NCI-H460 (cell line): ENCODE measurements at places on chromosomes 11 and 22. TPM values are rescaled to one million over a fixed set of nuclear protein-coding genes. Genes with fewer than 3 reads are reported as not detected.

FLRT1 gene
- total RNA-seq = 2.7 and 3.0 TPM in 2 replicates

RNF26 gene
- 6.1 and 7.7 TPM in 2 replicates for total RNA-seq

PRR5L gene
- total RNA-seq = 50.0 and 54.0 TPM in 2 replicates

KRTAP5-10 gene
- total RNA-seq = not detected in 2 replicates

- DNase-seq = no peak
Measured at GRCh38 chr22:19526702-19527111, 2.5 kb upstream of the CLDN5 start.

GRCh38 chr11:85355921-85356320 is 271.2 kb downstream of the DLG2 start:
- DNase-seq = no peak

DNA sequence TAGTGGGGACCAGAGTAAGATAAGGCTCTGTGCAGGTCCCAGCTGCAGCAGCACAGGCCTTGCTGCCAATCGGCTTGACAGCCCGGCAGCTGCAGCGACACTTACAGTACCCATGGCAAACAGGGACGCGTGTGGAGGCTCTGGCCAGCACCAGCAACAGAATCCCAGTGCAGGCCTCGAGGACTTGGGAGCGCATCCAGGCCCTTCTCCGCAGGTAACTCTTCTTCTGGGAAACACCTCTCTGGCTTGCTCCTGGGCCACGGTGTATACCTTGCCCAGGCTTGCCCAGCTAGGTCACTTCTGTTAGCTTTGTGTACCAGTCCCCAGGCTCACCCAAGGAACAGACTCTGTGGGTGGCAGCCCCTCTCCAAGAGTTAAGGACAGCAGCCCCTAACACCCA is 126.7 kb downstream of the CTTN start:
- DNase-seq = no peak

GRCh38 chr11:105524286-105524685 is 85.6 kb upstream of the GRIA4 start:
- no peak for DNase-seq

DNA sequence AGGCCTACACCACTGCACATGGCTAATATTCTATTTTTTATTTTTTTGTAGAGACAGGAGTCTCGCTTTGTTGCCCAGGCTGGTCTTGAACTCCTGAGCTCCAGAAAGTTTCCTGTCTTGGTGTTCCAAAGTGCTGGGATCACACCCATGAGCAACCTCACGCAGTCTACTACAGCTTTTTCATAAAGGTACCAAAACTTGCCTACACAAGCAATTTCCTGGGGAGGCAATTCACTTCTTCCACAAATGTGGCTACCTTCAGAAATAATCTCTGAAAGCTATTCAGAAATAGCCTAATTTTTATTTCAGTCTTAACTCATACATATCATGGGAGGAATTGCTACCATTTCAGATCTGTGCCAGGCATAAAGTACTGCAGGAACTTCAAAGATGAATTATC is 11.4 kb downstream of the SLC35F2 start:
- DNase-seq = no peak

GRCh38 chr11:30533445-30533947 is 52.7 kb downstream of the MPPED2 start:
- no peak for DNase-seq
